ENCODE measurements at places on chromosomes 5 and 9.

DNA sequence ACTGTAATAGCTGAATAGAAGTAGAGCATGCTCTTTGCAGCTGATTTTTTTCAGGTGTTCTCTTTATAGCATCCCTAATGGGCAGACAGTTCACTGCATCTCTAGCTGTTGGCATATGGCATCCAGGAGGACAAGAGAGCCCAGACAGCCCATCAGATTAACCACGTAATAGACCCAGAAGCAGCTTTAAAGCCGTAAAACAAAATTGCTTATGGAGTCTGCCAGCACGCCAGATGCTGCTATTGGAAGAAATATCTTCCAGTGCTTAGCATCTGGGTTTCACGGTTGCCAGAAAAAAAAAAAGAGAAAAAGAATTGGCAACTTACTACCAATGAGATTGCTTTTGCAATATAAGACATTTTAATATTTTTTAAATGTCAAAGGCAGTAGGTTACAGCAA is 869.4 kb upstream of the NUDT12 start:
- no peak for DNase-seq

- DNase-seq: no peak
Observed at GRCh38 chr5:140630292-140631035, 2.5 kb downstream of the CD14 start.

GRCh38 chr5:145718956-145719355 is 116.2 kb downstream of the PRELID2 start:
- DNase-seq: no peak

DNA sequence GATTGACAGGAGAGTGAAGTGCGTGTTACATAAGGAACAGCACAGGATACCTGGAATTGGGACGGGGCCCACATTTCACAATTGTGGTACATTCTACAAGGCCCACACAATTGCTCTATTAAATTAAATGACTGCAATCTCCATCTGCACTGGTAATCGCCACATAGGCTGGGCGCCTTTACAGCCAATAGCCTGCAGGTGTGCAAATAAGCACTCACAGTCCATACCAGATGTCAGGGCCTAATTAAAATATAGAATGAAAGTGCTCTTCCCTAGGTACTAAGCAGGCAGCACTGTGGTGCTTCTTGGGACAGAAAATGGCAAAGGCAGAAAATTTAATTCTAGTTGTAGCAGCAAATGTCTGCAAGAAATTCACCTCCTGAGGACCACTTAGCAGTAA is 82.7 kb downstream of the ATP10B start:
- DNase-seq: no peak

- no peak for DNase-seq
Observed at GRCh38 chr5:54637654-54638053, 120.1 kb downstream of the SNX18 start.

DNA sequence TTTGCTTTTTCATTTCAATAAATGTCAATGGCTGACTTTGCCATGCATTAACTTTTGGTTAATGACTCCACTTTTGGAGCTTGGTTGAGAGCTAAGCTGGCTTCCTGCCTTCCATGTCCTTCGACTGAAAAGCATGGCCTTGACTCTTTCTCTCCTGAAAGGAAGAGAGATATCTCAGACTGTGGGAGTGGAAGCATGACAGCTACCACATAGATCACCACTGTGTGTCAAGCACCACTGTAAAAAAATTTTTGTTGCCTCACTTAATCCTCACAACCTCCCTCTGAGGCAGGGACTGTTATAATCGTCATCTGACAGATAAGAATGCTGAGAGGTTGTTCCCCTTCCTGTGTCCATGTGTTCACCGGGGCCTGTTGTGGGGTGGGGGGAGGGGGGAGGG is 184.8 kb downstream of the RORB start:
- DNase-seq: no peak

DNA sequence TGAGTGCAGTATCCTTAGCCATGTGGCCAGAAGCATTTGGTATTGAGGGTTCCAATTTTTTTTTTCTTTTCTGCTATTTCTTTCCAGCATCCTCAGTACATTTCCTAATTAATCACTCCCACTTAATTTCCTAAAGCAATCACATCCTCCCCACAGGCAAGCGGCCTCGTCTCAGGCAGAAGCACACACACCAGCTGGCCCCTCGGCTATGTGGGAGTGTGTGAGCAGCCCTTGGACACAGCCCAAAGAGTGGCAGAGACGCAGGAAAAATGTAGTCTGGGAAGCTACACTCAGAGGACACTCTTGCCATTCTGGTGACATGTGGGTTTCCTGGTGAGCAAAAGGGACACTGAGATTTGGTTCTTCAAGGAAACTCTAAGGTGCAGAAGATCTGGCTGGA is 20.7 kb downstream of the SLIT3 start:
- no peak for DNase-seq

- no peak for DNase-seq
Observed at GRCh38 chr9:17191082-17191481, 56.2 kb downstream of the CNTLN start.

GRCh38 chr9:3118081-3118480 is 274.2 kb upstream of the PUM3 start:
- DNase-seq: no peak

GRCh38 chr9:135984072-135984710 is 23.0 kb upstream of the UBAC1 start:
- no peak for DNase-seq

- no peak for DNase-seq
Observed at GRCh38 chr5:166111021-166111420, 2180.4 kb upstream of the WWC1 start.

DNA sequence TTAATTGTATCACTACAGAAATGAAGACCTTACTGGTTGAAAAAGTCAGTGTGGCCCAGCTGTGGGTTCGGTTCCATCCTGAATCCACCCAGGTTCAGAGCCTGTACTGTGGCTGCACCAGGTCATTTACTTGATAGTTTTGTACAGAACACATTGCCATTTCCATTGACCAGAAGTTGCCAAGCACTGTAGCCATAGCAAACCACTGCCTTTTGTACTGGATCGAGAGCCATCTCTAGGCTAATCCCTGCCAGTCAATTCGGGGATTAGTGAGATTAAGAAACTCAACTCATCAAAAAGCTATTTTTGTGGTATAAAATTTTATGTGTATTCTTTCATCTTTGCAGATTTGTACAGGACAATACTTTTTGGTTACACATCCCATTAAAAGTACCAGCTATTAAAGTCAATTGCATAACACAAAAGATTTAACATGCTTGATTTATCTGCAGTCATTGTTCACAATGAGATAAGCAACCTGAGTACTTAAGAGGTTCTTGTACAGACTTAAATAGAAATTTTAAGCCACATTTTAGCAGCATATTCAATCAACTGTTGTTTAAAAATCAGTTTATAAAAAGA is 108.5 kb upstream of the OTULINL start:
- DNase-seq: no peak

GRCh38 chr5:75234251-75234650 is 2.4 kb downstream of the ANKRD31 start:
- no peak for DNase-seq

DNA sequence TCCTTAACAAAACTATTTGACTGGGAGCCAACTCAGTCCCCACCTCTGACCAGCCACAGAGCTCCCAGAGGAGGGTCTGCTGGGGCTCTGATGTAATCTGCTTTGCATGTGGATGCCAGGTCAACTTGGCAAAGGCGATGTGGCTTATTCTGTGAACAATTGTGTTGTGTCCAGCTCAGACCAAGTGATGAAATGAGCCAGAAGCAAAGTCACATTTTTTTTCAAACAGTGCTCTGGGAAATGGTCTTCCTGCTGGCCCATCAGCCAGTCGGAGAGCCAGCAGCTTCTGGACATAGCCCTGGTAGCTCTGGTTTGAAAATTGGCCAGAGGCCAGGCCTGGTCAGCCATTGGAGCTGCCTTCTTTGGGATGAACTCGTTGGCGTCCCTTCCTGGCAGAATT is 86.5 kb downstream of the ANGPTL2 start:
- no peak for DNase-seq

- no peak for DNase-seq
Observed at GRCh38 chr5:79611046-79611829, 1.0 kb upstream of the TENT2 start.

DNA sequence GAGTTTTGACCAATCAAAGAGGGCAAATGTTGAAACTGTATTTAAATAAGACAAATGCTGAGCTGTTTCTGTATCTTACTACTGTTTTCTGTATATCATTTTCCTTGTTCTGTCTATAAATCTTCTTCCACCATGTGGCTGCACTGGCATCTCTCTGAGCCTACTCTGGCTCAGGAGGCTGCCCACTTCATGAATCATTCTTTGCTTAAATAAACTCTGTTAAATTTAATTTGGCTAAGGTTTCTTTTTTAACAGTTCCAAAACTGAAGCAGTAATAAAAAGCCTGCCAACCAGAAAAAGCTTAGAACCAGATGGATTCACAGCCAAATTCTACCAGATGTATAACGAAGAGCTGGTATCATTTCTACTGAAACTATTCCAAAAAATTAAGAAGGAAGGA is 40.2 kb upstream of the TAS2R1 start:
- no peak for DNase-seq

DNA sequence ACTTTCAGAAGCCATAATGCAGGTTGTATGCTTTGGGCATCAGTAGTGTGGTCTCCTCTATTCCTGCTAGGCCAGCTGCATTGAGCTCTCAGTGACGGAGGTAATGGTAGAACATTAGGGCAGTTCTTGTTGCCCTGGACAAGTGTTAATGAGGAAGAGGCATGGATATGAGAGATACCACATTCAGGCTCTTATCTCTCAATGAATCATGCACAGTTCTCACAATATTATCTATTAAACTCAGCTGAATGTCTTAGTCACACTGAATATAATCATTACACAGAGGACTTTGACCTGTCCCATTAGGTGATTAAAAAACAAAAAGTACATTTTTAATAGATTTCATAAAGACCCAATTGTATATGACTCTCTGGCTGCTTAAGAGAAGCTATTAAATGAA is 76.6 kb upstream of the SSBP2 start:
- DNase-seq: no peak

DNA sequence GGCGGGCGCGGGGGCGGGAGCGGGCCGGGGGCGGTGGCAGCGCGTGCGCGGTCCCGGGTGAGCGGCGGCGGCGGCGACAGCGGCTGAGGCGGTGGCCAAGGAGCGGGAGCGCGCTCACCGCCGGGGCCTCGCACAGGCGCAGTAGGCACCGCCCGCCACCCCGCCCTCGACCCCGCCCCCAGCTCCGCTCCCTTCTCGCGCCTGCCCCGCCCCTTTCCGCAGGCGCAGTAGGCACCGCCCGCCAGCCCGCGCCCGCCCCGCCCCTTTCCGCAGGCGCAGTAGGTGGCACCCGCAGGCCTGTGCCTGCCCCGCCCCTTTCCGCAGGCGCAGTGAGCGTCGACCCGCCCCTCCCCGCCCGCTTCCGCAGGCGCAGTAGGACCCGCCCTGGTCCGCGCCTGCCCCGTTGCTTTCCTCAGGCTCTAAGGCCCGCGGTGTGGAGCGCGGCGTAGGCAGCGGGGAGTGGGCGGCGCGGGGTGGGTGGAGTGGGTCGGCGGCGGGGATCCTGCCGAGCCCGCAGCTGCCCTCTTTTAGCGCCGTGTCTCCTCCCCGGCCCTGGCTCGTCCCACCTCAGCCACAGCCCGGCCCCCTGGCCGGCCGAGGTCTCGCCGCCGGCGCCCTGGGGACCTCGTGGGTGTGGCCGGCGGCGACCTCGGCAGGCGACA is at the start of gene CAMSAP1:
Gene CAMSAP1, minus strand, starts transcription at position 116 of the 662 bp plus-strand sequence. CDS start 387 bp downstream, outside the sequence.
- DNase-seq: peak; percentile 89

- DNase-seq: no peak
Observed at GRCh38 chr9:126745574-126746411, 59.0 kb upstream of the ZBTB43 start.

DNA sequence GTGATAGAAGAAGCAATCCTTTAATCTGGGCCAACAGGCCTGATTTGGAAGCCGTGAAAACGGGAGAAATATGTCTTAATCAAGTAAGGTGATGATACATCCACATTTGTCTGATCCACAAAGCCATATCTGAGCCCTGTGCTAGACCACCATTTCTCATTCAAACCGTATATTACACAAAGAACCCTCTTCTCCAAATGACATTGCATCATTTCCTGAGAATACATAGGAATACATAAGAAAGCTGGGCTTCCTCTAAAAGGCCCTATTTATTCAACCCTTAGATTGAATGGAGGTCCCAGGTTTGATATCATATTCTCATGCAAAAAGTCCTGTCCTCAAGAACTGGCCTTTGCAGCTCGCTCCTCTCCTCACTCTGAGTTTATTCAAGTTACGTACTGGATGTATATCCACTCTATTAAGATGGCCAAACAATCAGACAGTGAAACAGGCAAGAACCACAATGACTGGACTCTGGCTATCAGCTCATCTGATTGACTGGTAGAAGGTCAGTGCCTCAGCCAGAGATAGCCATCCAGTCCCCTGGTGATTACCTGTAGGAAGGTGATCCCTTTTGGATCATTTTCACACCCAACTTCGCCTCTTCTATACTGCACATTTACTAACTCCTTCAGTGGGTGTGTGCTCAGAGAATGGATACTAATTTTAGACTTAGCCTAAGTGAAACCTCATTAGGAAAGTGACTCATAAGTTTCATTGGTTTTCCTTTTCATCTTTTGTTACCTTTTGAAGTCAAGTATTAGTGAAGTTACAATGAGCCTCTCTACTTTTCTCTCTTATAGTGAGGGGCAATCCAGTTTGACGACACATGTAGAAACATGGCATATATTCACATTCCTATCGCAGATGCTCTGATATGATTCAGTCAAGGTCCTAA is 167.6 kb upstream of the WWC1 start:
- no peak for DNase-seq

GRCh38 chr9:89494199-89494598 is 3.7 kb downstream of the SEMA4D start:
- no peak for DNase-seq

DNA sequence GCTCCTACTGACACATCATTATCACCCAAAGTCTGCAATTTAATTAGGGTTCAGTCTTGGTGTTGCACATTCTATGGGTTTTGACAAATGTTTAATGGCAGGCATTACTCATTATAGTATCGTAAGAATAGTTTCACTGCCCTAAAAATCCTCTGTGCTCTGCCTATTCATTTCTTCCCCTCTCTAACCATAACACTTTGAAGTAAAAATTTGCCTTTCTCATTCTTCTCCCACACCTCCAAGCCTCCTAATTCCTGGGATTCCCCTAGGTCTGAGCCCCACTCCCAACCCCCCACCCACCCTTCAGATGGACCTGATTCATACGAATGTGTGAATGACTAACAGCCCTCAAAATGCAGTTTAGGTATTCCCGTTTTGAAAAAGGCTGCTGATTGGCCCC is 18.4 kb downstream of the ENC1 start:
- DNase-seq: no peak

DNA sequence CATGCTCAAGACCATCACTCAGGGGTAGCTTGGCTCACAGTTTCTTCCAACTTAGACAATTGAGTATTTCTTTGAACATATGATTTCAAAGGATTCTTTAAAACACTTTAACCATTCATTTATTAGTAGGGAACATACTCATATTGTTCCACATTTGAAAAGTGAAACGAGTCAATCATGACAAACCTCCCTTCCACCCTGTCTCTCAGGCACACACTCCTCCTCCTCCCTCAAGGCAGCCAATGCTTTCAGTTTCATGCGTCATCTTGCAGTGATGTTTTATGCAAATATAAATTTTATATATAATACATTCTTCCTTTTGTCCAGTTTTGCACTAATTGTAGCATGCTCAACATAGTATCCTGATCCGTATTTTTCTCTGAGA is 126.0 kb upstream of the BOD1 start:
- DNase-seq: no peak

GRCh38 chr5:14895301-14895700 is 23.7 kb upstream of the ANKH start:
- no peak for DNase-seq

- DNase-seq: no peak
Observed at GRCh38 chr5:100249884-100250269, 285.3 kb upstream of the FAM174A start.
